ENCODE measurements at places on chromosomes 1 and 21.
A peak's percentile ranks its signal among the peaks of the same experiment; 100 is the strongest.

DNA sequence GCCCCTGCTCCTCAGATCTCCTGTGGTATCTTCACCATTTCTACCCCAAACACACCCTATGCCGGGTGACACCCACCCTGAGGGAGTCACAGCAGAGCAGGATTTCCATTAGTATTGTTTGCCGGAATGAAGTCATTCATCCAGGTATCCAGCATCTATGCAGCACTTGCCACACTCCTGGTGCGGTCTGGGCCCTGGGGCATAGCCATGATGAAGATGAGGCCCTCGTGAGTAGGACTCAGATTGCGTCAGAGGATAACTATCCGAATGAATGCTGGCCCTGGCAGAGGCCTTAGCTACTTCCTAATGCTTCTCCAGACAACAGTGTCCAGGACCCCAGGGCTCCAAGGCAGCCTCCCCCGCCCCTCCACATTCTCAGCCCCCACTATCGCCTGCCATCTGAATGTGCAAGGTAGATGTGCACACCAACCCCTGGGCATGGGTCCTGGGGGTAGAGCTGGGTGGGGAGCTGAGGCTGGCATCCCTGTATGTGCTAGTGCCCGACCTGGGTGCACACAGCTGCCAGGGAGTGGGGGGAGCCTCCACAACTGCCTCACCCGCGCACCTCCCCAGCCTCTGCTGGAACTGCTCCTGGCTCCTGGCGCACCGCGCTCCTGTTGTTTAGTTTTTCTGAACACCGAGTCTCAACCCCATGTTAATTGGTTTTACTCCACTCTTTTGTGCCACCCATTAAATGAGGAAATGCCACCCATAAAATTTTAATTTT is 25.5 kb upstream of the ZC3H12A start:
- no peak for DNase-seq

- DNase-seq = no peak
Observed at GRCh38 chr1:193699261-193699660, 512.8 kb upstream of the B3GALT2 start.

DNA sequence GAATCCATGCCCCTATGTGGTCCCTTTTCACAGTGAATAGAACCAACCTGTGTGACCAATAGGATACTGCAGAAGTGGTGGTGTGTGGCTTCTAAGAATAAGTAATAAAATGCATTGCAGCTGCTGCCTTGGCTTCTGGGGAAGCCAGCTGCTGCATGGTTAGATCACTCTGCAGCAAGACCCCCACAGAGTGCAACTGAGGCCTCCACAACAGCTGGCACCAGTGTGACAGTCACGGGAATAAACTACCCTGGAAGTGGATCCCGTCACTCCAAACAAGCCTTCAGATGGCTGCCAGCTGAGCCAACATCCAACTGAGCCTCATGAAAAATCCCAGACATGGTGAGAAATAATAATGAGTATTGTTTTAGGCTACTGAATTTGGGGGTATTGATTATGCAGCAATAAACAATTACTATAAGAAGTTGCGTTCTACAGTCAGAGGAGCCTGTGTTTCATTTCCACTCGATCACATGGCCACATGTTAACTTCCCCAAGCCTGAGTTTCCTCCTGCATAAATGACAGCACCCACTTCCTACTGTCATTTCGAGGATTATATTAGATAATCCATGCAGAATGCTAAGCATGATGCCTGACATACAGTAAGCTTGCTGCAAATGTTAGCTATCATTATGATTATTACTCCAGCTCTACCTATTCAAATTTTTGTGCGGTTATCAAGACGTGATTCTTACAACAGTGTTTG is 20.8 kb upstream of the COG2 start:
- no peak for DNase-seq

- no peak for DNase-seq
Observed at GRCh38 chr1:172324761-172325160, 95.7 kb upstream of the C1orf105 start.

GRCh38 chr1:45238846-45239245 is 32.4 kb upstream of the ZSWIM5 start:
- DNase-seq = no peak

DNA sequence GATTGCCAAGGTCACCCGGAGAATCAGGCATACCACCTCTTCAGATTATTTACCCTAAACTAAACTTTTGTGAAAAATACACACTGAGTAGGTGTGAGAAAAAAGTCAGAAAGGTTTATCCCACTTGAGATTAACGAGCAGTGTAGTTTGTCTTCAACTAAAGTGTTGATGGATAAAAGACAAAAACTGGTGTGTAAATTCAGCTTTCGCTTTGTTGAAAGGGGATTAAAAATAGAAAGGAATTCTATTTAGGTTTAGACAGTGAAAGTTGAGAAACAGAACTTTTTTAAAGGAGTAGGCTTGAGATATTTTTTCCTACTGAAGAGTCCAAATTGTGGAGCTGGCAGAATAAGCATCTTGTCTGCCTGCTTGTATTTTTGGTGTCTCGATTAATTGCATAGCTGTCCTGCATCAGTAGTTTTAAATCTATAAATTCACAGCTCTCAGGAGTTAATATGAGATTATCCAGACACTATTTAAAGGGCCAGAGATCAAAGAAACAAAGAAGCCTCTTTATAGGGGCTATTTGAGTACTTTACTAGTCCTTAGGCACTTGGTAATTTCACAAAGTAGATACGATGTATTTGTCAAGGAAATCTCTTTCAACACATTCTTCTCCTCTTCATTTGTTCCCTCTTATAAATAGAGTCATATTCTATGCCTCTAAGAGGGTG is 46.7 kb upstream of the RABGAP1L start:
- DNase-seq = no peak

DNA sequence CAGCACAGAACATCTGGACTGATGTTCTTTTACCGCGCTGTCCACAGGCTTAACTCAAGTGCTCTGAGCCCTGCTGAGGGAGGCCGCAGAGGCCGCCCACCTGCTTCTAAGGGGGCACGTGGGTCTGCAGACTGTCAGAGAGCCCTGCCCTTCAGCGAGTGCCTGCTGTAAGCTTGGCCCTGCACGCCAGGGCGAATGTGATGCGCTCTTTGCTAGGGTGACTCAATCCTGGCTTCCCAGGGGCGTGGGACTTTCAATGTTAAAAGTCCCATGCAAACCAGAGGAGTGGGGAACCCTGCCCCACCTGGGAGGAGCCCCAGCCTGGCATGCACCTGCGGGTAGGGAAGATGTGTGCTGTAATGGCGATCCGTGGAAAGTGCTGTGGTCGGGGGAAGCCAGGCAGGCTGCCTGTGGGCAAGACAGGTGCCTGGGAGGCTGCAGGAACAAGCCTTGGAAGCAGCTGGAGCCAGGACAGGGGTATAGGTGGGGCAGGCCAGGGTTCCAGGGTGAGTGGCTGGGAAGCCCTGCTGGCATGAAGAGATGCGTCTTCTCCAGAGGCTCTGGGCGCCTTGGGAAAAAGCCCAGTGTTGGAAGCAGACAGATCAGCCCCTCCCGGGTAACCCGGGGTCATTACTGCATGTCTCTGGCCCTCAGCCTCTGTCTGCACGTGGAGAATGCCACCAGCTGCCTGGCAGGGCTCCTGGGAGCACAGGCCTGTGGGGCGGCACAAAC is 594 bp upstream of the PANK4 start:
- peak; percentile 37 for DNase-seq

- no peak for DNase-seq
Observed at GRCh38 chr1:185334182-185334581, 17.1 kb upstream of the IVNS1ABP start.

DNA sequence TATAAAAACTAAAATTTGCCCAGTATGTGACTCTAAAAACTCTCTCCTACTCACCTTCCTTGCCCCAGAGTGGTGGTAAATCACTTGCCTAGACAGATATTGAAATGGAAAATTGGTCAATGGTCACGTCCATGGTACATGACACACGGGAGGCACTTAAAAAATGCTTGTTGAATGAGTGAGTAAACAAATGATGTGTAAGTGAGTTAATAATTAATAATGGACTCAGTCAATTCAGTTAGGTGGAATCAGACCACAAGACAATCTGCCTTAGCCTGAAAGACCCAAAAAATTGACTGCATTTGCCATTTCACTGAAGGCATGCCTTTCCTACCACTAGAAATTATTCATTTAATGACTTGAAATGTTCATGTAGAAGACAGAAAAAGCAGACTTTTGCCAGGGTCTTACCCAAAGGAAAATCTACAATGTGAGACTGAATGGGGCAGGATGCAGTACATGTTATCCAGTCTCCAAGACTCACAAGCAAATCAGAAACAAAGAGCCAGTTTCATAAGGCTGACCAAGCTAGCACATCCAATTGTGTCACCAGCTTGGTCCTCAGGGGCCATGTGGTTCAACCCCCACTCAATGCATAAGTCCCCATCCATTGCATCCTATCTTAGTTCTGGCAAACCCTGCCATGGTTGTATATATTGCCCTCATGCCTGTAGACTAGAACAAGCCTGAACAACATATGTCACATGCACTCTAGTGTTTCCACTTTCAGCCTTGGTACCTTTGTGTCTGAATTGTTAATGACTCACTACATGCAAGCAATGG is 73.6 kb downstream of the TBX15 start:
- no peak for DNase-seq

DNA sequence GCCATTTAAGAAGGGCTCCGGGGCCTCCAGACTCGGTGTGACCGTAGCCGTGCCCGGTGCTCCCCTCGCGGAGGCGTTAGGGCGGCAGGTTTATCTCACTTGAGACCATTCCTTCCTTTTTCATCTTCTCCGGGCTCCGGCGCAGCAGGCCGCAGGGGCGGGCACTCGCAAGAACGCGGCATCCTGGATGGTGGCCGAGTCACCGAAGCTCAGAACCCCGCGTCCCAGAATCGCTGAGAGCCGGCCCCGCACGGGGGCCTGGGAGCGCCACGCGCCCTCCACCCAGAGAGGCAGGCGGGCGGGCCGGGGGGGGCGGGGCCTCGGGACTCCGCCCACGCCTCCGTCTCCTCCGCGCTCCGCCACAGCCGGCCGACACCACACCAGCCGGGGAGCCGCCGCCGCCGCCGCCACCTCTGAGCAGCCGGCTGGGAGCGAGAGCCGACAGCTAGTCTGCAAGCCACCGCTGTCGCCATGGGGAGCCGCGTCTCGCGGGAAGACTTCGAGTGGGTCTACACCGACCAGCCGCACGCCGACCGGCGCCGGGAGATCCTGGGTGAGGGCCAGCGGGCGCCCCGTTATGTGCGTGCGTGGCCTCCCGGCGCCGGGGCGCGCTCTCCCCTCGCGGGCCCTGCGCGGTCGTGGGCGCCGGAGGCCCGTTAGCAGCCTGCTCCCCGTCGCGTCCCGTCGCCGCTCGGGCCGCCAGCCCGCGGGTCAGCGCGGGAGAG is at the start of gene DEGS1:
TSS of gene DEGS1 (plus strand) at position 375 of the 725 bp plus-strand sequence. CDS start at position 472, 97 bp downstream.
- peak; percentile 53 for DNase-seq

- no peak for DNase-seq
Observed at GRCh38 chr1:6142036-6142621, 38.0 kb downstream of the CHD5 start.

- no peak for DNase-seq
Observed at GRCh38 chr1:53583868-53584776, 124.9 kb downstream of the DMRTB1 start.

GRCh38 chr1:151336556-151336955 is 9.3 kb upstream of the PI4KB start:
- DNase-seq = no peak

DNA sequence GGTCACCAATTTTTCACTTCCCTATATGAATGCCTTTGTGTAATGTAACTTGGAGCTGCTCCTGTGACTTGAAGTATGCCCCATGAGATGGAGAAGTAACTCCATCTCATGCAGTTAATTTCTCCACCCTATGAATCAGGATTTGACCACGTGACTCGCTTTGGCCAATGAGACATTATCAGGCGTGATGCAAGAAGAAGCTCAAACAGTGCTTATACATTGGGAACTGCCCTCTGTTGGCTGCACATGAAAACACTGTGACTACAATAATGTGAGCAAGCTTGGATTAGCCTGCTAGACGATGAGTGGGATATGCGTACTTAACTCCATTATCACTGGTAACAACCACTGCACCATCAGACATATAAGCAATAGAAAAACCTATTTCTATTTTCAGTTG is 684.4 kb downstream of the PLA2G4A start:
- no peak for DNase-seq

- no peak for DNase-seq
Observed at GRCh38 chr21:41431788-41432548, 5.9 kb downstream of the MX1 start.

DNA sequence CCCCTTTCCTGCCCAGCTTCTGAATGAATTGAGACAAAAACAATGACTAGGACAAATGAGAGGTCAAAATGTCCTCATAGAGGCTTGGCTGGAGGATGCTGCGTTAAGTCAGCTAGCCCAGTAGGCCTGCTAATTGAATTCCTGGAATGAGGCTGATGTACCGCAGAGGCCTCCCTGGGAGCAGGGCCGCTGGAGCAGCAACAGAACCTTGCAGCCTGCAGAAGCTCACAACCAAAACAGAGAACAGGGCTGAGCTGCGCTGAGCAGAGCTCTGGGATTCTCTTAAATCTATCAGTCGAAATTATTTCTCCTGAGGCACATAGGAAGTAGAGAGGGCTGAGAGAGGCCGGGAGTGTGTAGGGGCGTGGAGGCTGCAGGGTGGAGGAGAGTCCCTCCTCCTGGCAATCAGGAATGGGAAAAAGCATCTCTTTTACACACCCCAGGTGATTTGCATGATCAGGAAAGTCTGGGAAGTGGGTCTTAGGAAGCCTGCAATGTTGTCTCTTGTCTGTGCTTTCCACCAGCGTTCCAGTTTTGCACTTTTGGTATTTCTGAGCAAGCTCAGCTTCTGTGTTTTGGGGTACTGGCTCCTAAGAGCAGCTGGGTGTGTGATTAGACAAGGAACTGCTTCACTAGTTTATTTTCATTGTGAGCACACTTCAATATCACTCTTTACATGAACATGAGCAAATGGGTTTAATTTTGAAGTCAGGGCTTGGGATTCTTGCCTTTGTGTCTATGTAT is 66.5 kb downstream of the RYR2 start:
- DNase-seq = no peak

GRCh38 chr1:193014400-193014799 is 44.8 kb downstream of the UCHL5 start:
- DNase-seq = no peak

- DNase-seq = no peak
Observed at GRCh38 chr1:162366149-162366548, 10.5 kb downstream of the SPATA46 start.

GRCh38 chr1:231376875-231377549 is 38.9 kb downstream of the SPRTN start:
- DNase-seq = no peak

GRCh38 chr21:33560965-33561364 is 18.1 kb downstream of the SON start:
- DNase-seq = no peak

DNA sequence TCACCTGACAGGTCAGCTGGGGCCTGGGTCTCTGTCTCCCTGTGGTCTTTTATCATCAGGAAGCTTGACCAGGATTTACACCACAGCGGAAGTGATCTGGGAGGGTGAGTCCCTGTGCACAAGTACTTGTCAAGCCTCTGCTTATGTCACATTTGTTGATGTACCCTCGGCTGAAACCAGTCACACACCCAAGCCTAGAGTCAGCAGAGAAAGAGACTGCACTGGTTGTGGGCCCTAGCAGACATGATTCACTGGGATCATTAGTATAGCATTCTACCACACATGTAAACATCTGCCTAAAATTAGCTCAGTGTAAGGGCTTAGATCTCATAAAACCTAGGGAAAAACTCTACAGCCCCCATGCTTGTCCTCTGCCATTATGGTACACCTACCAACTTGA is 79.3 kb upstream of the LAMC2 start:
- no peak for DNase-seq

GRCh38 chr21:34548781-34549376 is 36.9 kb upstream of the KCNE1 start:
- DNase-seq = no peak
